ENCODE measurements at places on chromosomes 1 and 21.

- no peak for DNase-seq
Observed at GRCh38 chr1:10832703-10833102, 36.3 kb upstream of the CASZ1 start.

GRCh38 chr1:56522680-56523079 is 56.7 kb downstream of the PLPP3 start:
- no peak for DNase-seq

DNA sequence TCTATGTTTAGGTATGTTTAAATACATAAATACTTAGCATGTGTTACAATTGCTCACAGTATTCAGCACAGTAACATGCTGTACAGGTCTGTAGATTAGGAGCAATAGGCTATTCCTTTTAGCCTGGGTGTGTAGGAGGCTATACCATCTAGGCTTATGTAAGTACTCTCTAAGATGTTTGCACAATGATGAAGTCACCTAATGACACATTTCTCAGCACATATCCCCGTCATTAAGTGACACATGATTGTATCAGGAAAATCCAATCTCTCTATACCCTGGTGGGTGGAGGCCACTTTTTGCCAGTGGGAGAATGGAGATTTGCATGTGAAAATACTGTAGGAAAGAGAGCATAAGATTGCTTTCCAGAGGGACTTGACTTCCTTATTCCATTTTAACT is 5.5 kb upstream of the TEDDM1 start:
- no peak for DNase-seq

DNA sequence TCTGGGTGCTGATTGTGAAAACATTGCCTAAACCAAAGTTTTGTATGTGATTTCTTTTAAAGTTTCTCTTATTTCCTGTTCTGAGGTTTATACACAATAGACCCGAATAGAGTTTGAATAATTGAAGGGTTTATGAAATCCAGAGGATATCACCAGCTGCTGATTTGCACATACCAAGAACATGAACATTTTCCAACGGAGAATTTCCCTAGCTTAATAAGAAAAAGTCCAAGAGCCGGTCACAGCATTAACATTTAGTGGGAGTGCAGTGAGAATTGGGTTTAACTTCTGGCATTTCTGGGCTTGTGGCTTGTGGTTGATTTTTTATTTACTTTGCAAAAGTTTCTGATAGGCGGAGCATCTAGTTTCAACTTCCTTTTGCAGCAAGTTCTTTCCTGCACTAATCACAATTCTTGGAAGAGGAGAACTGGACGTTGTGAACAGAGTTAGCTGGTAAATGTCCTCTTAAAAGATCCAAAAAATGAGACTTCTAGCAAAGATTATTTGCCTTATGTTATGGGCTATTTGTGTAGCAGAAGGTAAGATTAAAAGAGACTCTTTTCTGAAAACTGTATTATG is at the start of gene CFH:
CFH (plus strand) TSS at position 407 of the 579 bp plus-strand sequence; CDS start at position 482, 75 bp downstream.
- DNase-seq, result no peak

- DNase-seq, result no peak
Observed at GRCh38 chr1:43585557-43585956, 54.9 kb downstream of the PTPRF start.

DNA sequence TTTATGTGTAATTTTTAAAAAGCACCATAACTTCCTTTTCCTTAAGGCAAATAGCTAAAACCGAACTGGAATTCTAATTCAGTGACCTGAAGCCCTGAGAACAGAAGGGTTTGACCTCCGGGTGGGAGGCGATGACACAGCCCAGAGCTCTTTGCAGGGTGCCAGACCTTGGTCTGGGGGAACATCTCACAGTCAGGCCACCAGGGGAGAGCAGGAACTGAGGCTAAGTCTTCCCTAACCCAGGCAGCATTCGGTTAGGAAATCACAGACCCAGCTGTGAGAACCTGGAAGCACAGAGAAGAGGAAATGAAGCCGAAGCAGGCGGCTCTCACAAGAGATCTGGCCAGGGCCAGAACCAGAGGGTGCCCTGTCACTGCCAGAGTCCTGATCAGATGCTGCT is 444.8 kb downstream of the TTLL7 start:
- no peak for DNase-seq

Measured in left renal pelvis (tissue), 4 donors.